NCI-H1930 (cell line): ENCODE measurements at places on chromosomes 6 and 20.

- DNase-seq, result no peak
Measured at GRCh38 chr6:35356391-35356790, 14.0 kb downstream of the PPARD start.

DNA sequence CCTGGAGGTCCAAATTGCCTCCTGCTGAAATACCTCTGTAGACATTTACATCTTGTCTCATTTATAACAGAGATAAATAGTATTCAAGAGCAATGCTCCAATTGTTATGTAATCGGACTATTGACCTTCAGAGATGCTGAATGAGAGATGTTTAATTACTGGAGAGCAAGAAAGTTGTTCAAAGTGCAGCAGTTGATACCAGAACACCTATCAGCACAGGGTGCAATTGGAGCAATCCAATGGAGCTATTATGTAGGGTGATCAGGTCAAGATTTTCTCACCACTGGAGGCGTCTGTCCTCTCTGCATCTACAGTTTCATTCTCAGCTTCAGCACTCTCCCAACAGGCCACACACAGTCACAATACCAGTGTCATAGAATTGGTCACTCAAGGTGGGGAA is 19.5 kb upstream of the TMX4 start:
- DNase-seq, result no peak

GRCh38 chr6:77607004-77607403 is 45.8 kb upstream of the MEI4 start:
- no peak for DNase-seq

DNA sequence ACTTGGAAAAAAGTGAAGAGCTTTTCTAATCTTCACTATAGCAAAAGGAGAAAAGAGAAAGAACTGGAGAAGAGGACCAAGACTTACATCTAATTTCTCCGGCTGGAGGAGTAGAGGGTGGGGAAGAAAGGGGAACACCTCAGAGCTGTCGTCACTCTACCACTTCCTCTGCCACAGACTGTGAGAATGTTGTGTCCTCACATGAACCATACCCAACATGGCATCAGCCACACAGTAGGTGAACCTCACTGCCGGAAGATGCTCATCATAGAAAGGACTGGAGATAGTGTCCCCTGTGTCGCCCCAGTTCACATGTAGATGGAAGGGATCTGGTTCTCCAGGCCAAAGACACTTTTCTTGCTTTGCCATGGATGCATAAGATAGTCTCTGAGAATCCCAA is 604.4 kb upstream of the NOX3 start:
- DNase-seq, result no peak

- DNase-seq, result no peak
Measured at GRCh38 chr6:154320181-154320580, 36.4 kb downstream of the IPCEF1 start.

GRCh38 chr20:10553326-10553984 is 118.3 kb downstream of the SLX4IP start:
- peak; percentile 32 for DNase-seq

GRCh38 chr20:37383229-37383989 is 37.5 kb downstream of the SRC start:
- no peak for DNase-seq

DNA sequence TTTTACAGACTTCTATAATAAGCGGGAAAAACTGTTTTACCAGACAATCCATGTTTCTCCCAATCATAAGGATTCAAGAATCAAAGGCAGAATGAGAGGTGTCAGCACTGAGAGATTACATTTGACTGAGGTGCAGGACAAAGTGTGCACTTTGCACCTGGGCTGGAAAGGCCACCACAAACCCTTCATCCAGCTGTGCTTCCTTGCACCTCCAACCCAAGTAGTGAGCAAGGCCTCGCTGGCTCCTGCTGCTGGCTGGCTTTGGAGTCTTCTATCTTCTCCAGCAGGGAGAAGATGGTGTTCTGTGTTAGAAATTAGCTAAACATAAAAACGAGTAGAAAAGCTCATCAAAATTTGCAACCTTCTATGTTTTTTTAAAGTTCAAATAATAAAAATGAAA is 77.7 kb downstream of the CHD6 start:
- no peak for DNase-seq

DNA sequence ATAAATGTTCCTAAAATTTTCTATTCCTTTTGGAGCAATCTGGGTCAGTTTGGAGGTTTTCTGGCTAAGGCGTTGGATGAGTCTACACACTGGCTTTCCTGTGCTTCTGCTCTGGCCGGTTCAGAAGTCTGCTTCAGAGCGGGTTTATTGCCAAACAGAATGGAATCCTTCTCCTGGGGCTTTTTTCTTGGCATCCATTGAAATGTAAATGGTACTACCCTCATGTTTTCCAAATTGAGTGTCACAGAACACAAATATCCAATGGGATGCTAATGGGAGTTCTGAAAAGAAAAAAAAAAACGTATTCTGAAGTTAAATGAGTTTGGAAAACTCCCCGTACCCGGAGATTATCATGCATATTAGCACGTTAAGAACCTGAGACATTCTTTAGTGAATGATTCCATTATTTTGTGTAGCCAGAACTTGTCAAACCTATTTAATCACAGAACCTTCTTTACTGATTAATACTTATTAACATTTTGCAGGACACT is 930.3 kb downstream of the QKI start:
- DNase-seq, result no peak

- no peak for DNase-seq
Measured at GRCh38 chr6:157445277-157446009, 64.5 kb downstream of the ZDHHC14 start.

DNA sequence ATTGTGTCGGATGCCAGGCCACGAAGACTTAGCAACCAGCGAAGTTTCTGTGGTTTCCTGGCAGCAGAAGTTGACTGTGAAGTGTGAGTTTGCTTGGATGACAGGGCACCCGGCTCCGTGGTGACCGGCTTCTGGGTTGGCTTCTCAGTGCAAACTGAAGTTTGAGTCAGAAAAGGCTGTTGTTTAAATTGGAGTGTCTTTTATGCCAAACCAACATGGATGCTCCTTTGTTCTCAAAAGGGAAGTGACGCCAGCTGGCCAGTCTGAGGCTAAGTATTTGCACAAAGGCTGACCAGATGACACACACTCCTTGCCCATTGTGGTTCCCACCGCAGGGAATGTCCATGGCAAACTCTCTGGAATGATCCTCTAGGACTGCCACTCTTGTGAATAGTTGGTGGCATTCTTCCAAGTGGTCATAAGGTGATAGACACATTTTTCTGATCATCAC is 164.8 kb upstream of the QKI start:
- no peak for DNase-seq

DNA sequence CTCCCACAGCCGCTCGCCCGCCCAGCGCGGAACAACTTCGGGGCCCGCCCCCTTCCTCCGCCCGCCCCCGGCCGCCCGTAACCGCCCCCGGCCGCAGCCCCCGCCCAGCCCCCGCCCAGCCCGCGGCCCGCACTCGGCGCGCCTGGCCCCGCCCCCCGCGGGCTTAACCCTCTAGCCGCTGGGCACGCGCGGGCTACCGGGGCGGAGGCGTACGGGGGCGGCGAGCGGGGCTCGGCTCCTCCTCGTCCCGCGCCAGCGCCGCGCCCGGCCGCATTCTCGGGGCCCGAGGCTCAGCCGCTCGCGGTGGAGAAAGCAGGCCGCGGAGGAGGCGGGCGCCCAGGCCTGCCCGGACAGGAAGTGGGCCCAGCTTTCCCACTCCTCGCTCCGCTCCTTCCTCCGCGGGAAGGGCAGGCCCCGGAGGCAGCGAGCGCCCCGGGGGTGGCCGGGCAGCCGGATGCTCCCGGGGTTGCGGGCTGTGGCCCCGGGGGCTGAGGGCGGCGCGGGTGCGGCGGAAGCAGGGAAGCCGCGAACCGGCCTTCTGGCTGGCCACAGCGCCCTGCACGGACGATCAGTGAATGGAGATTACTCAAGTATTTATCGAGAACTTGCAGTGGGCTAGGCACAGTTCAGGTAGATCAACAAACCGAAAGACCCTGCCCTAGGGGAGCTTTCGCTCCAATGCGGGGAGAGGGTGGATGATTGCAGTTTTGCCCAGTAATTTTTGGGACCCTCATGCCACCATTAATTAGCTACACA is at the start of gene TRAM2:
TSS of gene TRAM2 (minus strand) at position 39 of the 756 bp plus-strand sequence. CDS start 145 bp downstream, outside the sequence.
- DNase-seq, result peak; percentile 56

- DNase-seq, result no peak
Measured at GRCh38 chr6:25278261-25278913, 787 bp upstream of the CARMIL1 start.

- no peak for DNase-seq
Measured at GRCh38 chr6:125346201-125346925, 44.6 kb upstream of the HDDC2 start.

- no peak for DNase-seq
Measured at GRCh38 chr6:87731818-87732661, 30.0 kb upstream of the AKIRIN2 start.

- DNase-seq, result no peak
Measured at GRCh38 chr6:130207979-130208649, 14.6 kb downstream of the SAMD3 start.

- no peak for DNase-seq
Measured at GRCh38 chr20:54088430-54088829, 18.0 kb upstream of the BCAS1 start.
